Activated CD8-positive, alpha-beta memory T cell treated with anti-CD3 and anti-CD28 coated beads for 4 hours (primary cell): ENCODE measurements at places on chromosomes 1 and 21.

DNA sequence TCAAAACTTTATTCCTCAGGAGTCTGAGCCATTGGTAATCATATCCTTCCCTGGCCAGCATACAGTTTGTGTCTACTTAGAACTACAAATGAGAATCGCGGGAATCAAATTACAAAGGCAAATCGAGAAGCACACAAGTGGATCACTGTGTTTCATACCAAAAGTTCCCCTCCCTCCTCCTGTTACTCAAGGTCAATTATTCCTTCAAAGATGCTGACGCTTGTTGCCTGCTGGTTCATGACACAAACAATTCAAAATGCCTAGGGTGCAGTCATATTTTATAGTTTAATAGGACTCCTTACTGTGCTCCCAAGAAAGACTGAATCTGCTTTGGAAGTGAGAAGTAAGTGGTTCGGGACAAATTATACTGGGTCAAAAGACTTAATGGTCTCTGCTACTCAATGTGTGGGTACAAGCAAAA is 93.0 kb upstream of the PBX1 start:
- DNase-seq, result no peak

DNA sequence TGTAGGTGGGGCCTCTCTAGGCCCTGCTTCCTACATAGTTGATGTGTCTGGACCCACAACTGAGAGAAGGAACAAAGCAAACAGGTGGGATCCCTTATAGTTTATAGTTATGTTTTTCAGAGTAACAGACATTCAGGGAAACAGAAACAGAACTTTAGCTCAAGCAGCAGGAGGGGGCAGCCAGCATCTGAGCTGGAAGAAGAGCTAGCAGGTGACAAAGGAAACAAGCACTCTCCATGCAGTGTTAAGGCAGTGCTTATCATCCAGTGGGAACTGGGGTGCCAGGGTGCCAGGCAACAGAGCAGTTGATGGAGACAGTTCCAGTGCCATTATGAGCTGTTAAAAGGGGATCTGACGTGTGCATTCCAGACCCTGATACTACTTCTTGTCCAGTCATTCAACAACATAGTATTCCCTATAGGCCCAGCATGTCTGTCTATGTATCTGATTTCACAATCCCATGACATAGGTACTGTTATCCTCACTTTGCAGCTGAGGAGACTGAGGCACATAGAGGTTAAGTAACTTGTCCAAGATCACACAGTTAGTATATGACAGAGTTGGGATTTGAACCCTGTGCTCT is 13.5 kb downstream of the HIVEP3 start:
- no peak for DNase-seq

DNA sequence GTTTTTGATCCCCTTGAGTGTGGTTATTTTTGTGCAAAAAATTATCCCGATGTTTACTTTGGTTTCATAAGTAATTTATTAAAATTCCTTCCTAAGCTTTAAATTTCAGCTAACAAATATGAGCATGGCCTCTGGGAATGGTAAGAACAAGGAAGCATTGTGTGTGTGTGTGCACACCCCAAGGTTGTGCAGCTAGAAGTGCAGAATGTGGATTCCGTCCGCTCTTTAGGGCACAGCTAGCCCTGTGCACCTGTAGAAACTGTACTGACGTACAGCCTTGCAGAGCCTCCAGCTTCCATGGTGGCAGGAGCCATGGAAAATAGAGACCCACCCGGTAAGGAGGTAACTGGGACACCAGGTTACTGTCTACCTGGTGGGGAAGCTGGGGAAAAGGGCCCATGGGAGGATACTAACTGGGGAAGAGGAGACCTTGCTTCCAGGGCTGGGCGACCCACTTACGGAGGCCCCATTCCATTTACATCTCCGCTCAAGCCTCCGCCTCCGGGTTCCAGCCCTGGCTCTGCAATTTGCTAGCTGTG is 54.7 kb downstream of the B3GALT5 start:
- no peak for DNase-seq

- no peak for DNase-seq
These were observed 17.0 kb downstream of the KDM5B start for GRCh38 chr1:202791077-202791747.

DNA sequence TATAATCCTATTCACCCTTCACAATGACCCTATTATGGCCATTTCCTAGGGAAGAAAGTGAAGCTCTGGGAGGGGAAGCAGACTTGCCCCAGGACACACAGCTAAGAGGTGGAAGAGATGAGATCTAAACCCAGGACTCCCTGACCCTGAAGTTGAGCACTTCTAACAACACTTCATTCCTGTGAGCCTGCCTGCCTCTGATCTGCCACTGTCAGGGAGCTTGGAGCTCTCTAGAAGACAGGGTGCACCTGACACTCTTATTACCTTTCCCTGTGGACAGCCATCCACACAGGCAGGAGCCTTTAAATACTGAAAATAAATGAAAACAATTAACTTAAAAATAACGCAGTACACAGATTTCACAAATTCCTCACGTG is 599 bp downstream of the MKNK1 start:
- DNase-seq, result no peak

DNA sequence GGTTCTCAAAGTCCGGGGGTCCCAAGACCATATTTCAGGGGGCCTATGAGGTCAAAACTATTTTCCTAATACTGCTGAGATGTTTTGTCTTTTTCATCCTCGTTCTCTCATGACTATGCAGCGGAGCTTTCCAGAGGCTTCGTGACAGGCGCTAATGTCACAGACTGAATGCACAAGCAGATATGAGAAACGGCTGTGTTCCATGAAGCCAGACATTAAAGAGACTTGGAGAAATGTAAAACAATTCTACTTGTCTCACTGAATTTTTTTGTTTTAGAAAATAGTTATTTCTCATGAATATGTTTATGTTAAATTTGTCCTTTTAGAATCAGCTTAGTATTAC is 10.3 kb downstream of the PIGP start:
- DNase-seq, result no peak

DNA sequence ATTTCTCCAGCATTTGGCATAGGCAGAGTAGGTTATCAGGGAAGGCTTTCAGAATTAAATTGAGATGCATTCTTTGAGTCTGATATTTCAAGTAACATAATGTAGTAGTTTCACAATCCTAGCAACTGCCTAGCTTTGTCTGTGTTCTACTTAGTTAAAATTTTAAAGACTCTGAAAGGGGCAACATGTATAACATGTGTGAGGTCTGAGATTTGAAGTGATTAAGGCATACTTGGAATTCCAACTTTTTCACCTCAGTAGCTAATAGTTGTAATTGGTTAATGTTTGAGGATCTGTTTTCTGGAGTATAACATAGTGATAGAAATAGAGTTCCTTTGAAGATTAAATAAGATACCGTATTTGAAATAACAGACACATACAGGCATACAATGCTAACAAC is 335.2 kb upstream of the BEND5 start:
- DNase-seq, result no peak

DNA sequence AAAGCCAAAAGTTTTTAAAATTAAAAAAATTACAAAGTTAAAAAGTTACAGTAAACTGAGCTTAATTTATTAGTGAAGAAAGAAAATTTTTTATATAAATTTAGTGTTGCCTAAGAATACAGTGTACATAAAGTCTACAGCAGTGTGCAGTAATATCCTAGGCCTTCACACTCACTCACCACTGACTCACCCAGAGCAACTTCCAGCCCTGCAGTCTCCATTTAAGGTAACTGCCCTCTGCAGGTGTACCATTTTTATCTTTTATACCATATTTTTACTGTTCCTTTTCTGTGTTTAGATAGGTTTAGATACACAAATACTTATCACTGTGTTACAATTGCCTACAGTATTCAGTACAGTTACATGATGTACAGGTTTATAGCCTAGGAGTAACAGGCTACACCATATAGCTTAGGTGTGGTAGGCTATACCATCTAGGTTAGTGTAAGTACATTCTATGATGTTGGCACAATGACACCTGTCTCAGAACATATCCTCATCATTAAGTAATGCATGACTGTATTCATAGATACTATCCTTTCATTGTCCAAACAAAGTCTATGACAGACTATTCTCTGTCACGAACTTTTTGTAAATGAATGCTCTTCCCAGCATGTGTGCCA is 78.6 kb upstream of the PBX1 start:
- no peak for DNase-seq

- no peak for DNase-seq
These were observed 10.6 kb downstream of the HCRTR1 start for GRCh38 chr1:31627930-31628559.

DNA sequence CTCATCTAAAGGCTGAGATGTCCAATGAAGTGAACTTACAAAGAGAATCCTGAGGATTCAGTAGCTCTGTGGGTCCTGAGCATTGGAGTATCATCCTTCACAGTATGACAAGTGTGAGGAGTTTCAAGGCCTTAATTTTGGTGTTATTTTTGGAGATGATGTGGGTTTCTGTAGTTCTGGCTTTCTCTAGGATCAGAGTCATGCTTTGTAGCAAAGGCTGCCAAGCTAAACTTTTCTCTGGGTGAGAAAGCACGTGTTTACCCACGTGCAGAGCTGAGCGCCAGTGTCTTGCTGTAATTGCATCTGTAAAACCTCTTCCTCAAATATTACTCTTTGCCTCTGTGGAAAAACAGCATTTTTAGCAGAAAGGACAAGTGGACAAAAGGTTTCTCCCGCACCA is 387.8 kb upstream of the LYPLAL1 start:
- no peak for DNase-seq

DNA sequence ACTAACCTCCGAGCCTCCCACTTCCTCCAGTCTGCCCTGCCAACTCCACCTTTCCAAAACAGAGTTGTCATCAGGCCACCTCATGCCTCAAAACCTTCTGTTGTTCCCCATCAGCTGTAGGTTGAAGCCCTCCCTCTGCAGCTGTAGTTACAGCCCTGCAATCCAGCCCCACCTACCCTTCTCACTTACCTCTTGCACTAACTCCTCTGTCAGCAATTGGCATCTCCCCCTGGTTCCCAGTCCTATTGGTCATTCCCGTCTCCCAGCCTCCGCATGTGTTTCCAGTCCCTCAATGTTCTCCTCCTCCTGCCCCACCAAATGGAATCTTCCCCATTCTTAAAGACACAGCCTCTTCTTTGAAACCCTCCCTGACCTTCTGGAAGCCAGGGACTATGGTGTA is 100.1 kb upstream of the GCLM start:
- DNase-seq, result no peak

DNA sequence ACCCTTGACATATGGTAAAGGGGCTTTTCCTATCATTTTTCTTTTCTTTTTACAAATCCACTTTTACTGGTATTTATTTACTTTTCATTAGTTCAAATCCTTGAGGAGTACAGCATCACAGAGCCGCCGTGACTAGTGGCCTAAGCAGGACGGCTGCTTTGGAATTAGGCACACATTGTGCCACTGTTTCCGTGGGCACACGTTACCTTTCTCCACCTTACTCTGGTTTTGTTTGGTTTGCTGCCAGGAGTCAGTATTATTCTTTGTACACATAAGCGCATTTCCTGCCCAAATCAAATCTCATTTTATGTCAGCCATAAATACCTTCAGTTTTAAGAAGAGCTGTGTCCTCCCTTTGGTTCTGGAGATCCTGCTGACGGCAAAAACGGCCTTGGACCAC is 31.2 kb downstream of the SCCPDH start:
- DNase-seq, result no peak

DNA sequence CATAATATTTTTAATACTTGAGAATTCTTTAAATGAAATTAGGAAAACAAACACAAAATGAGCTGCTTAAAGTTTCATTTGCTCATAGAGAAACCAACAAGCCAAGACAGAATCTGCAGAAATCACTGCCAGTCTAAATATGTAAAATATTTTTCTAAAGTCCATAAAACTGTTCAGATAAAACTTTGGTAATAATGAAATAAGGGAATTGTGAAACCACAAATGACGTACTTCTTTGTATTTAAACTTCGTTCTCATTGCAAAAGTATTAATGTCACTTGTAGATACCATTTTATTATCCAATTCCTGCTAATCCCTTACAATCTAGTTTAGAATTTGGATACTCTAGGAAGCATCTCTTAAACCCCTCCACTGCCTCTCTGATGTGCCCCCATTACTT is 234.5 kb upstream of the NEGR1 start:
- no peak for DNase-seq

DNA sequence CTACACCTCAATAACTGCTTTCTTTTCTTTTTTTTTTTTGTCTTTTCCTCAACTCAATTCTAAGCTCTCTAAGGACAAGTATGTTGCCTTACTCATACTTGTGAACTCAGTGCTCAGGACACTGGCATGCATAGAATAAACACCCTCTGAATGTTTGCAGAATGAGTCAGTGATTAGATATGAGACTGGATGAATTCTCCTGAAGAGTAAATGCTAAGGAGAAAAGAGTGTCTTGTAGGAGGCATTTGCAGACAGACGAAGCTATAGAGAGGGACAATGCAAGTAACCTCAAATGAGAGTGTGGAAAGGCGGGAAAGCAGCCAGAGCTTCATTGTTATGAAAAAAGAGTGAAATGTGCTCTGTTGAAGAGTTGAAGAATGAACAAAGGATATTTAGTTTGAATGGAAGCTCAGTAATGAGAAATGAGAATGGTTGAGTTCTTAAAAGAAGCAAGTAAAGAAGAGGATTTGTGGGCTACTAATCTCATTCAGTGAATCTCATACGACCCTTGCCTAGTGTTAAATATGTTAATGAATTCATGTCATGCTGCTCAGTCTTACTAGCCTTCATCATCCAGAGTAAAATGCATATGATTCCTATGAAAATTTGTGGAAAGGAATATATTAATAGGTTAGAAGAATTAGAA is 166.1 kb upstream of the DPYD start:
- no peak for DNase-seq

- DNase-seq, result no peak
These were observed 131.2 kb downstream of the SLC45A1 start for GRCh38 chr1:8448911-8449661.
